Activated CD4-positive, alpha-beta T cell treated with anti-CD3 and anti-CD28 coated beads, Interleukin-2, amount 10 ng/mL, durations not matched to agents 24 days and 14 days (primary cell): ENCODE measurements at places on chromosomes 2 and 18. TPM values are rescaled to one million over a fixed set of nuclear protein-coding genes. Genes with fewer than 3 reads are reported as not detected.
A peak's percentile ranks its signal among the peaks of the same experiment; 100 is the strongest.

DNA sequence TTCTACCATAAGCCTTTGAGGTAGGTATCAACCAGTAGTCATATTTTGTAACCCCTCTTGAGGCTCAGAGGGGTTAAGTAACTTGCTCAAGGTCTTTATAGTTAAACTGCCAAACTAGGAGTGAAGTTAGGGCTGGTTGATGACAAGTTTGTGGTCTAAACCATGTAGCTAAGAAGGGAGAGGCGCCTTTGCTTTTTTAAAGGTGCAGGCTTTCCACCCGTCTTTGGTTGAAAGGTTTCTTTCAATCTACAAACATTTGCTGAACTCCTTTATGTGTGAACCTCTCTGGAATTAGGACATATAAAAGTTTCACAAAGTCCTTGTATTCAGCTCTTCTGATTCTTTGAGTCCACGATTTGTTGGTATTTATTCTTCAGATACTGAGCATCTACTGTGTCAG lies 2.4 kb upstream of the MTA3 start:
- H3K27me3 ChIP-seq: peaks cover 4% of the 10 kb centered on the region
- peak; percentile 65 for DNase-seq
- no peak overlapping the region for H3K27ac ChIP-seq
- H3K4me3 ChIP-seq: no peak overlapping the region
- no peaks in the 10 kb centered on the region for H3K36me3 ChIP-seq

GRCh38 chr18:7104649-7105048 lies 12.9 kb downstream of the LAMA1 start:
- H3K36me3 ChIP-seq: no peaks in the 10 kb centered on the region
- H3K4me1 ChIP-seq: no peaks in the 10 kb centered on the region
- no peak for DNase-seq
- H3K4me3 ChIP-seq: no peak overlapping the region
- H3K27me3 ChIP-seq: no peaks in the 10 kb centered on the region

DNA sequence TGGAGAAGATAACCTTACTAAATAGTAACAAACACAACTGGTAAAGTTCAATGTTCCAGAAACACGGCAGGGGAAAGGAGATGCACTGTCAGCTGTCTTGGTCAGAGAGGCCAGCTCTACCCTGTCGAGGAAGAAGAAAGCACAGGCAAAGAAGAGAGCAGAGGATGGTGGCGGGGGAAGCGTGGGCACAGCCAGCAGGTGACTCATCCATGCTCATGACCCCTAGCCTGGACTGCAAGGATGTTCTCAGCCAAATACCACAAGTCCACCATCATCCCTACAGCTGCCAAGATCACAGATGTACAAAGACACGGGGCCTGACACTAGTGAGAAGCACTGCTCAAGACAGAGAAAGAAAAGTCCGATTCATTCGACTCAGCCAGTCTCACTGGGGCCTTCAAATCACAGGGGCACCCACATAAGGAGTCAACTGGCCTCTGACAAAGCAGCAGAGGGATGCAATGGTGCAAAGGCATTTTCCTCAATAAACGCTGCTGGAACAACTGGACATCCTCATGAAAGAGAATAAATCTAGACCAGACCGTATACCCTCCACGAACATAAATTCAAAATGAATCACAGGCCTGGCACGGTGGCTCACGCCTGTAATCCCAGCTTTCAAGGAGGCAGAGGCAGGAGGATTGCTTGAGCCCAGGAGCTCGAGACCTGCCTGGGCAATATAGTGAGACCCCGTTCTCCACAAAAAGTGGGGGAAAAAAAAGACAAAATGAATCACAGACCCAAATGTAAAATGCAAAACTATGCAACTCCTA lies 5.6 kb downstream of the DTYMK start:
- peaks cover 53% of the 10 kb centered on the region for H3K36me3 ChIP-seq
- peaks cover 18% of the 10 kb centered on the region for H3K4me1 ChIP-seq
- H3K27ac ChIP-seq: peak overlapping the region; percentile 43
- no peaks in the 10 kb centered on the region for H3K27me3 ChIP-seq
- no peak overlapping the region for H3K4me3 ChIP-seq

DNA sequence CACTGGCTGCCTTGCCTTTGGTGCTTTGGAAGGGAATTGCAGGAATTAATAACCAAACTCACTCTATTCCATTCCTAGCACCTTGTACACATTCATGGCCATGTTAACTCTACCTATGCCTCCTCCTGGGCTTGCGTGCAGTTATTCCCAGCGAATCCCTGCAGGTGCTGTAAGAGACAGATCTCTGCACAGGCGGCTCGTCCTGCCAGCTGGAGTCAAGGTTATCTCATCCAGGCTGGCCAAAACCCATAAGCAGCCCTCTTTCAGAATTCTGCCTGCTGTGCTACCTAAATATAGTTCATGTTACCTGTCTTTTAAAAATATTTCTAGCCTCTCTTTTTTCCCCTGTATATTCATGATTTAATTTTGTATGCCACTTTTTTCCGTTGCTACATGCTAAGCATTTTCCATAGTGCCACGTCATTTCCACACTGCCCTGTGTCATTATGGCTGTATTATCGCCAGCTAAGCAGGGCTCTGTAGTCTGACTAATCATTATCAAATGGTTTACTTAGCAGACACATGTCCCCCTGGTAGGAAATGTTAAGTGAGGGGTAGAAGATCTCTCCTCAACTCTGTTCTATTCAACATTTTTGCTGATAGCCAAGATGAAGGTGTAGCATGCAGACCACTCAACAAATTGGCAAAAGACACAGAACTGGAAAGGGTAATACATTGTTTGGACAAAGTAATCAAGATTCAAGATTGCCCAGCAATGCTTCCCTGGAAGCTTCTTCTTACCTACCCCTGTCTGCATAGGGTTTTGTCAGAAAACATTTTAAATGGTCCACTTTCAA lies 79.7 kb upstream of the TAF1B start:
- H3K27me3 ChIP-seq: peaks cover 8% of the 10 kb centered on the region
- H3K36me3 ChIP-seq: no peaks in the 10 kb centered on the region
- peaks cover 35% of the 10 kb centered on the region for H3K4me1 ChIP-seq

The SERPINB12 gene
- total RNA-seq: not detected in 2 replicates

GRCh38 chr2:35503311-35503710 lies 852.3 kb upstream of the CRIM1 start:
- no peaks in the 10 kb centered on the region for H3K4me1 ChIP-seq
- no peaks in the 10 kb centered on the region for H3K27me3 ChIP-seq
- no peak overlapping the region for H3K4me3 ChIP-seq
- no peak overlapping the region for H3K27ac ChIP-seq
- no peak for DNase-seq
